ENCODE measurements at places on chromosomes 11 and 22.

- DNase-seq, result no peak
Observed at GRCh38 chr22:37927637-37927936, 21.5 kb downstream of the MICALL1 start.

- DNase-seq, result no peak
Observed at GRCh38 chr11:94196363-94196762, 67.7 kb downstream of the PANX1 start.

DNA sequence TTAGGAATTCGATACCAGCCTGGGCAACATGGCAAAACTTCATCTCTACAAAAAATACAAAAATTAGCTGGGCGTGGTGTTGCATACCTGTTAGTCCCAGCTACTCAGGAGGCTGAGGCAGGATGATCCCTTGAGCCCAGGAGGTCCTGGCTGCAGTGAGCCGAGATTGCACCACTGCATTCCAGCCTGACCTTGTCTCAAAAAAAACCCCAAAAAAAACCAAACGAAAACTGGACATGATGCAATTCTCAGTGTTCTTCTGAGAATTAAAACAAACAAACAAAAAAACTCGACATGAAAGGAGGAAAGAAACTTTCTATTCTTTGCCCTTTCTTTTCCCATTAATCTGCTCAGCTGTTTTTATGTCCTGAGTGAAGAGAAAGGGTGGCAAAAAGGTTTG is 7.4 kb downstream of the MED17 start:
- no peak for DNase-seq

DNA sequence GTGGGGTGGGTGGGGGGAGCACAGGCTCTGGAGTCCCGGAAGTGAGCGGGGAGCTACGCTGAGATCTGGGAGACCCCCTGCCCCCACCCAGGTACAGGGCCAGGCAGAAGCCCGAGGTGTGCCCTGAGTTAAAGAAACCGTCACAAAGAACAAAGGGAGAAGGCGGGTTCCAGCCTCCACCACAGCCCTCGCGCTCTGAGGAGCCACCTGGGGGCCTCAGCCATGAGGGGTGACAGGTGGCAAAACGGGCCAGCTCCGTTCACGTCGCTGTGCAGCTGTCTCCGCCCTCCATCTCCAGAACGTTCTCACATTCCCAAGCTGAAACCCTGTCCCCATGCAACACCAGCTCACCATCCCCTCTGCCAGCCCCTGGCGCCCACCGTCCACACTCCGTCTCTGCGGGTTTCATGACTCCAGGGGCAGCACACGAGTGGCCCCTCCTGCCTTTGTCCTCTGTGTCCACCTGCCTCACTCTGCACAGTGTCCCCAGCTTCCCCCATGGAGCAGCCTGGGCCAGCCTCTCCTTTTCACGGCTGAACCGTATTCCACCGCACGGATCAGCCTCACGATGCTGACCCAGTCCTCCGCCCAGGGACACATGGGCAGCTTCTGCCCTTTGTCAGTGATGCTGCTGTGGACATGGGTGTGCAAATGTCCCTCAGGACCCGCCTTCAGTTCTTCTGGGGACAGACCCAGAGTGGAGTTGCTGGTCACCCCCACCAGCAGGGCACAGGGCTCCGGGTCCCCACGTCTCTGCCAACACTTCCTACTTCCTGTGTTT is 1.7 kb upstream of the MUC5B start:
- no peak for DNase-seq
